ENCODE measurements at places on chromosomes 7 and 10. TPM values are rescaled to one million over a fixed set of nuclear protein-coding genes. Genes with fewer than 3 reads are reported as not detected.

GRCh38 chr7:137169282-137169698, 174.2 kb downstream of the PTN start:
- ATAC-seq: peak; percentile 66

GRCh38 chr10:33136781-33137180, 178.8 kb upstream of the ITGB1 start:
- peak; percentile 79 for ATAC-seq

DNA sequence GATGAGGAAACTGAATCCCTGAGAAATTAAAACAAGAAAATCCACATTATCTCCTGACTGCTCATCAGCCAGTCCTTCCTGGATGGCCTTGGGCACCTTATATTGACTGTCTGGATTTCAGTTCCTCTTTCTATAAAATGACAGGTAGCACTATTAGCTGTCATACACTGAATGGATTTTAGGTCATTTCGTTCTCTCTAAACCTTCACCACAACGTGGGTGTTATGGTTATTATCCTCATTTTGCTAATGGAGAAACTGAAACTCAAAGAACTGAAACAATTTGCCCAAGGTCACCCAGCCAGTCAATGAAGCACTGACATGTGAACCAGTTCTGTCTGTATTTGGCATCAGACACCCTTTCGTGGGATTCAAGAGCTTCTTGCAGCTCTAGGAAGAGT, 193.8 kb downstream of the CYP26A1 start:
- ATAC-seq: no peak

DNA sequence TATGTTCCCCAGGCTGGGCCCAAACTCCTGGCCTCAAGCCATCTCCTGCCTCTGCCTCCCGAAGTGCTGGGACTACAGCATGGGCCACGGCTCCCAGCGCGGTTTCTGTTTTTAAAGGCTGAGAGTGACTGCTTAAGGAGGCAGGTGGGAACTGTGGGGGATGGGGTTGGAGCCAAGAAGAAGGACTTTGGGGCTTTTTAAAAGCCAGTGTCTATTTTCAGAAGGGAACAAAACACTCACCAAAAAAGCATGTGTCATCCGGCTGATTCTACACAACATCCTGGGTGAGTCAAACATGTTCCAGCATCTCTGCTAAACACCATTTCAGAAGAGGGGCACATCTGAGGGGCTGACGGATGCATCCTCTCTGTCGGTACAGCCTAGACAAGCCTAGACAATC, 824.5 kb downstream of the TYW1 start:
- ATAC-seq: no peak

The CALD1 gene
- total RNA-seq: 46.1 TPM

The MYPN gene
- 0.08 TPM for total RNA-seq
